Anterior cingulate cortex (tissue), 58 donors: ENCODE measurements at places on chromosomes 3 and 15.

- no peak for DNase-seq
Observed at GRCh38 chr3:69359339-69359893, 26.5 kb downstream of the FRMD4B start.

GRCh38 chr3:146300768-146301167 lies 49.9 kb upstream of the PLSCR4 start:
- peak; percentile 25 for DNase-seq

GRCh38 chr3:193507566-193507965 lies 47.1 kb downstream of the ATP13A4 start:
- DNase-seq, result no peak

DNA sequence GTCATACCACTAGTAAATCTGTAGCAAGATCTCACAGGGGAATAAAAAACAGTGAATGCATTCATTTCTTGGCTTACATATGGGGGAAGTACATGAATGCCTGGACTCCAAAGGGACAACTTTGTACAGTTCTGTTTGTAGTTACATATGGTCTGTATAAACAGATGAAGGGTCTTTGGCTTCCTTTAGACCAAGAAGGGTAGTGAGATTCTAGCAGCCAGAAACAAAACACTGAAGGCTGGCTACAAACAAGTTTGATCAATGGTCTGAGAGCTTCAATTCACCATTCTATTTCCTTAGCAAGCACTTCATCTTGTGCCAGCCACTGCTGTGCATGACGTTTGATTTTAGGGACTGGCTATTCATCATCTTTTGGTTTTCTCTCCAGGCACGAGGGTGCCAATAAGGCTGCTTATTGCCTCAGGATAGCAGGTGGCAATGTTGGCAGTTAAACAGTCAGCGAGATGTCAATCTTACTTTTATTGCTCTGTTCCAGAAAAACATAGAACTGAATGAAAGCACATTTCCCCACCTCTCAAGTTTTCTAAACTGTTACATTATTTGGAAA lies 313.7 kb upstream of the COL8A1 start:
- DNase-seq, result no peak

DNA sequence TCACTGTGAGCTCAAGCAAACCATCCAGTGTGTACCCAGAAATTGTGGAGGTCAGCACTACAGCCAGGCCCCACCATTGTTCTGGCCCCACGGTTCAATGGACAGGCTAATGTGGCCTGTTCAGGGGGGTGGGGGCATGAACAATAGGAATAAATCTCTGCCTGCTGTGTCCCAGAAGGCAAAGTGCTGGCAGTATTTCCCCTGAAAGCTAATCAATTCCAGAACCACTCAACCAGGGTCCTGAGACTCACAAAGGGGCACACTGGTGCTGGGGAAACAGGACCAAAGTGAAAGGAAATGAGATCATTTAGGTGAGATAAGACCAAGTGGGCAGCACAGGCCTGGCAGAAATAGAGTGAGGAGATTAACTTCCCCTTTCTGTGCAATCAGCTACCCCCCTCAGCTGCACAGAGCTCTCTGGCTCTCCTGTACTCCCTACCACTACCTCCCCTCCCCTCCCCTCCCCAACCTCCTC lies 11.5 kb downstream of the CRYGS start:
- no peak for DNase-seq

DNA sequence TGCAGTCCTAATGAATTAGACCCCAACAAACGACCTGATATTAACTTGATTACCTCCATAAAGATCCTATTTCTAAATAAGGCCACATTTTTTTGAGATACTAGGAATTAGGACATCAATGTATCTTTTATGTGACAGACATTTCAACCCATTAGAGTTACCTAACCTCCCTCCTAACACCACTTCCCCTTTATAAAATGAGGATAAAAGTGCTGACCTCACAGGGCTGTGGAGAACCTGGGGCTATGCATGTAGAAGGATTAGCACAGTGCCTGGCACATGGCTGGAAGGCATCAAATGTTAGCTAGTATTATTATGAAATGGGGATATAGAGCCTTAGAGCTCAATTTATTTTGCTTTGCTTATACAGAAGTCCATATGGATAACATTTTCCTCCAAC lies 53.5 kb upstream of the LRRN1 start:
- no peak for DNase-seq

GRCh38 chr3:145739926-145740325 lies 421.1 kb downstream of the PLOD2 start:
- DNase-seq, result no peak

- peak; percentile 65 for DNase-seq
Observed at GRCh38 chr3:123449997-123450604, 1.2 kb upstream of the ADCY5 start.

DNA sequence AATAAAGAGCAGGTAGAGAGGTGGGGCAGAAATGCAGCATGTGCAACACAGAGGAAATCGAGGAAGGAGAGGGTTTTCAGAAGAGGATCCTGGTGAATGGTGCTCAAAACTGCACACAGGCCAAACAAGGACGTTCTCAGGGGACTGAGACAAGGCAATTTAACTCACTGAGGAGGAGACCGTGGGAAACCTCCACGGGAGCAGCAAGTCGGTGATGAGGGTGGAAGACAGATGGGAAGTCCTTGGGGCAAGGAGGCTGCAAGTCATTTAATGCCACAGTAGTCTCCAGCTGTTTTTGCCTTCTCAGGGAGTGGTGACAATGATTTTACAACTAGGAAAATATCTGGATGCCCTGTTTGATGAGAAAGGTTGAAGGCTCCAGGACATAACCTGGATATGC lies 11.5 kb upstream of the PDIA5 start:
- DNase-seq, result no peak

DNA sequence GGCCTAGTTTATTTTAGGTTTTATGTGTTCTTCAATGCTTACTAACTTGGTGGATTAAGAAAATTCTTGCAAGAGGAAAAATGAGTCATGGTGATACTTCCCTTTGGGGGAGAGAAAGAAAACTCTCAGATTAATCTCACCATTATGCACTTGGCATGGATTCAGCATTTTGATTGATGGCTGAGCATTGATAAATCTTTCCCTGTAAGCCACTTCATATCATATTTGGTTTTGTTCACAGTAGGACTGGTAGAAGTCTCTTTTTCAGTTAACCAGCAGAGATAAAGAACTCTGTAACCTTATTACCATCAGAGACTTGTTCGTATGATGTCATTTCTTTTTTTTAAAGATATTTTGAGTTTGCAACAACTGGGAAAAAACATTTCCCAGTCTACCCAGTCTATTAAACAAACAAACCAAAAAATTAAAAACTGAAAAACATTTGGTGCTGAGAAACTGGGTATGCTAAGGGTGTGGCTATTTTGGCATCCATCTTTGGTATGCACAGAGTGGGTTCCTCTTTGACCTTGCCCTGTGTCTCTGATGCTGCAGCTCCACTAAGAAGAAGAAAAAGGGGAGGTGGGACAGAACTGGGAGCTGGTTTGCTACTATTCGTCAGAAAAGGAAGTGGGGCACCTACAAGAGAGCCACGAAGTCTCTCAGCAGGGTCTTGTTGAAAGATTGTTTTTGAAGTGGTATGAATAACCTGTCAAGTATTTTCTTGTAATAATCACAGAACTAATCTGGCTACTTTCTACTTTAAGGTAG lies 17.2 kb downstream of the TMOD3 start:
- no peak for DNase-seq

DNA sequence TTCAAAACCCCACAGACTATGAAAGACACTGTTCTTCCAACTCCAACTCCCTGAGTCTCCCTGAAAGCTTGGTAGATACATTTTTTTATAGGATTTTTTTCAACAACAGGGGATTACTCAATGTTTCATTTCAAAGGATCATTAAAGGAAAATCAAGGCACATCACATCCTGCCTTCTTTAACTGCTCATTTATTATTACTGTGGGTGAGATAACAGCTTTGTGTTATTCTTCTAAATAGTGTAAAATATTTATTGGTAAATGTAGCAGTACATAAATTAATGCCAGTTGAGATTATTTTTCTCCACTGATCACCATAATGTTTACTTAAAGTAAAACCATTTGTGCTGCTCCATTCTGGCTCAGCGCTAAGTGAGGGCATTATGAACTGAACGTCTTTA lies 57.2 kb downstream of the AGBL1 start:
- no peak for DNase-seq

DNA sequence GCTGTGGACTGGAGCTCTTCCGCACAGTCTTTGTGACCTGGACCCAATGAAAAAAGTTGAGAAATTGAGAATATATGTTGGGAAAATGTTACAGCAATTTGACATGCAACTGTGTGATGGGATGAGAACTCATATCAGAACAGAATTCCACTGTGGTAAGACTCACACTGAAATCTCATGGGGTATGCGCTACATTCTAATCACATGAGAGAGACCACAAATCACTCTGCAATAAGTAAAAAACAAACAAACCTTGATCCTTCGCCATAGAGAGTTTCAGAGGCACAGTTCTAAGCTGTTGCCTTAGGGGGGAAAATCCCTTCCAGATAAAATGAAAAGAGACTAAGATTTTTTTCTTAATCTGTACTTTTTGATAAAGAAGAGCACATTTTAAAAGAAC lies 37.3 kb downstream of the LMCD1 start:
- no peak for DNase-seq
